ENCODE measurements at places on chromosomes 4 and X.
A peak's percentile ranks its signal among the peaks of the same experiment; 100 is the strongest.

- DNase-seq: peak; percentile 46
Measured at GRCh38 chr4:38954727-38955126, 77.5 kb downstream of the TMEM156 start.

- DNase-seq: no peak
Measured at GRCh38 chrX:149467461-149467860, 37.6 kb downstream of the IDS start.

GRCh38 chr4:93066749-93067148, 761.8 kb upstream of the ATOH1 start:
- DNase-seq: no peak

- no peak for DNase-seq
Measured at GRCh38 chrX:16210061-16210460, 42.8 kb downstream of the MAGEB17 start.

GRCh38 chrX:38890963-38891362, 89.7 kb downstream of the MID1IP1 start:
- no peak for DNase-seq

All from NCI-H82 (cell line).